ENCODE measurements at places on chromosomes 2 and 18.

- no peak for DNase-seq
These were observed 45.8 kb downstream of the PTPN2 start for GRCh38 chr18:12838178-12838634.

DNA sequence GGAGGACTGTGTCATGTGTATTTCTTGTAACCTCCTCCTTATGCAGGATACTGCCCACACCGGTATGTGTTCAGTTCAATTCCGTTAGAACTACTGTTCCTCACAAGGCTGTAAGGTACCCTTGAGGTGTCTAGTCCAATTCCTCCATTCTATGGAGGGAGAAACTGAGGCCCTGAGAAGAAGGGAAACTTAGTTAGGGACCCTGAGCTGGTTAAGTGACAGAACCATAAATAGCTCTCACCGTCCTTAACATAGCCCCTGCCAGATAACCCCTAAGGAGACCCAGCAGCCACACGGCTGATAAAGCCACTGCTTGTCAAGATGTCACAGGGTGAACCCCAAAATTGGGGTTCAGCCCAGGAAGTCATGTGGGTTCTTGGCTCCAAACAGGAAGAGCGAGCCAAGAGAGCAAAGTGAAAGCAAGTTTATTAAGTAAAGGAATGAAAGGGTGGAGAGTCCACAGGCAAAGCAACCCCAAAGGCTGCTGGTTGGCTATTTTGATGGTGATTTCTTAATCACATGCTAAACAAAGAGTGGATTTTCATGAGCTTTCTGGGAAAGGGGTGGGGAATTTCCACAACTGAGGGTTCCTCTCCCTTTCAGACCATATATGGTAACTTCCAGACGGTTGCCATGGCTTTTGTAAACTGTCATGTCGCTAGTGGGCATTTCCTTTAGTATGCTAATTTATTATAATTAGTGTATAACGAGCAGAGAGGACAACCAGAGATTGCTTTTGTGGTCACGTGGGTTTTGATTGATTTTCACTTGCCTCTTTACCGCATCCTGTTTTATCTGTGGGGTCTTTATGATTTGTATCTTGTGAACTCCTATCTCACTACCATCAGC is 83.4 kb upstream of the RTN4 start:
- no peak for DNase-seq

DNA sequence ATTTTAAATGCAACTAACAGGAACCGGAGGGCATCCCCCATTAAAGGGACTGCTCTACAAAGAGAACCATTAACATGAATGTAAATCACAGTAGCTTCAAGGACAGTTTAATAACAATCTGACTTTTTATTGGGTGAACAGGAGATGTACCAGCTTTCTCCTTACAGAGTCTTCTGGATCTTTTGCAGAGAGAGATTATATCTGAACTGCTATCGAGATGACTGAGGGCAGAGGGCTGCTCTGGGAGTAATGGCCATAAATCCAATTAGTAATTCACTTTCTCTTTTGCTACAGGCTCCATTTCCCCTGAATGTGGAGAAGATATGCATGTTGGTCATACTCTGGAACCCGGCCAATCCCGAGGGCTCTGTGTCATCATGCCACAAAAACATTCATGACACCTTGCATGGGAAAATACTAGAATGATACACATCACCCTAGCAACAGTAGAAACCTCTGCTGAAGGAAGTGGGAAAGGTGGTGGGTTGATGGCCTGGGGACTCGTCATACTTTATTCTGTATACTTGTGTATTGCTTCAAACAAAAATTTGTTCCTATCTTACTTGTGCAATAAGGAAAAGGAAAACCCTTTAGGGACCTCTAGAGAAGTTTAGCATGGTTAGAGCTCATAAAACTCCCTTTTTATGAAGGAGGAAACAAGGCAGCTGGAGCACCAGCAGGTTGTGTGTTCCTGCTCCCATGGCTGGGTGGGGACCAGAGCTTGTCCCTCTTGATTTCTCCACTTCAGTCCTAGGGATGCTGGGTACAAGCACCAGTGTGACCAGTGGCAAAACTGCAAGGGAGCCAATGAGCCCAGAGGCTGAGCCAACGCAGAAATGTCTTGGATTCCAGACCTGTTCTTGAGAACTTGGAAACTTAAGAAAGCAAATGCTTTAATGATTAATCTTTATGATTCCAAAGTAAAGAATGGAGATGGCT is 26.0 kb downstream of the CTAGE1 start:
- DNase-seq, result no peak

GRCh38 chr2:136016836-136017235 is 31.4 kb upstream of the DARS1 start:
- no peak for DNase-seq

GRCh38 chr18:48983793-48984437 is 33.1 kb upstream of the SMAD7 start:
- peak; percentile 73 for DNase-seq

DNA sequence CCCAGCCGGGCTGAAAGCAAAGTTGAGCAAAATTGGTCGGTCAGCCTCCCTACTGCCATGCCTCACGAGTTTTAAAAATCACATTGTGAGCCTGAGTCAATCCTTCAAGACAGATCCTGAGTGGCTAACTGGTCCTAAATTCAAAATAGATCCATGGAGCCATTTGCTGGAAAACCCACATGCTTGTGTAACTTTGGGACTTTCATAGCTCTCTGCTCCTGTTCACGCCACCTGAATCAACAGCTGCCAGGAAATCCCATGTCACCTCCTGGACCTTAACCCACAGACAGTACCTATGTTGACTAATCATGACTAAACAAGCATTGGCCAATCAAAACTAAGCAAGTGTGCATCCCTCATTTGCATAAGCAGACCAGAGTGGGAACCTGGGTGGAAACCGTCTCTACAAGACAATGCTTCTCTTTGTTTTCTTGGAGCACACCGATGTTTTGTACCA is 42.8 kb upstream of the LDLRAD4 start:
- no peak for DNase-seq

DNA sequence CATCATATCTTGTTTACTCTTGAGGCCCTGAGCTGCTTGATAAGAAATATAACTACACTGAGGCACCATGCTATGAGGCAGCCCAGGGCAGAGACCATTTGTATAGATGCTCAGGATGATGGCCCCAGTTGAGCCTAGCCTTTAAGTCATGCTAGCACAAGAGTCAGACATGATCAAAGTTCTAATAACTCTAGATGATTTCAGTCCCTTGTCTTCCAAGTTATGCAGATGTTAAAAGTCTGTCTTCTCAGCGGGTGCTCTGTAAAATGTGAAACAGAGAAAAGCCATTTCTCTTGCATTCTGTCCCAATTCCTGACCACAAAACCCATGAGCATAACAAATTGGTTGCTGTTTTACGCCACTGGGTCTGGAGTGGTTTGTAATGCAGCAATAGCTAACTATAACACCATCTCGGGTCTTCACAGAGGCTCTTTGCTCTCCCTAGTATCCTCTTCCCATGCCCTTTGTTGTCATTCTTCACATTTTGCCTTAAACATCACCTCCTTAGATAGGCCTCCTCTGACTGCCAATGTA is 49.6 kb downstream of the NXPH2 start:
- DNase-seq, result no peak

GRCh38 chr2:24818721-24819167 is 25.5 kb downstream of the CENPO start:
- DNase-seq, result no peak

- no peak for DNase-seq
These were observed 26.5 kb upstream of the EML4 start for GRCh38 chr2:42142547-42143184.

GRCh38 chr2:205665791-205666190 is 16.5 kb upstream of the NRP2 start:
- DNase-seq, result no peak

- no peak for DNase-seq
These were observed 40.3 kb downstream of the TCF4 start for GRCh38 chr18:55547705-55548056.

- DNase-seq, result no peak
These were observed 349.7 kb upstream of the GALNT5 start for GRCh38 chr2:156907806-156908205.

DNA sequence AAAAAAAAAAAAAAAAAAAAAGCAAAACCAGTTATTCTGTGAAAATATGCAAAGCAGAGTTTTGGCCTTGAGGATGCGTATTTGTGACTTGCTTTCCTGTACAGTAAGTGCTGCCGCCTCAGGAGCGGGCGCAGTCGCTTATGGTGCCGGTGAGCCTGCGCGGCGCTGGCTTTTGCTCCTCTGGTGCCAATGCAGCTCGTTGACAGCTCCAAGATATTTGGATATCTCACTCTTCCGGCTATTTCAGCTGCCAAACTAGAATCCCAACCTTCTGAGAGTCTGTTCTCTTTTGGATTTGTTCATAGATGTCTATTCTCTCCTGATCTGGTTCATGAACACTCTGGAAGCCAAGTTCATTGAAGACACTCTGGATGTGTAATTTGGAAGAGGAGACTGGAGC is 184.1 kb downstream of the AGAP1 start:
- no peak for DNase-seq

GRCh38 chr2:120776649-120777048 is 41.0 kb downstream of the GLI2 start:
- no peak for DNase-seq

GRCh38 chr18:62566199-62566598 is 43.4 kb downstream of the ZCCHC2 start:
- DNase-seq, result peak; percentile 47

GRCh38 chr18:73249030-73249429 is 381.2 kb upstream of the NETO1 start:
- DNase-seq, result no peak
